ENCODE measurements at places on chromosomes 3 and 15. TPM values are rescaled to one million over a fixed set of nuclear protein-coding genes. Genes with fewer than 3 reads are reported as not detected.

- DNase-seq = no peak
Observed at GRCh38 chr3:192831111-192831644, 86.5 kb downstream of the MB21D2 start.

HIGD2B gene
- total RNA-seq = not detected

DNA sequence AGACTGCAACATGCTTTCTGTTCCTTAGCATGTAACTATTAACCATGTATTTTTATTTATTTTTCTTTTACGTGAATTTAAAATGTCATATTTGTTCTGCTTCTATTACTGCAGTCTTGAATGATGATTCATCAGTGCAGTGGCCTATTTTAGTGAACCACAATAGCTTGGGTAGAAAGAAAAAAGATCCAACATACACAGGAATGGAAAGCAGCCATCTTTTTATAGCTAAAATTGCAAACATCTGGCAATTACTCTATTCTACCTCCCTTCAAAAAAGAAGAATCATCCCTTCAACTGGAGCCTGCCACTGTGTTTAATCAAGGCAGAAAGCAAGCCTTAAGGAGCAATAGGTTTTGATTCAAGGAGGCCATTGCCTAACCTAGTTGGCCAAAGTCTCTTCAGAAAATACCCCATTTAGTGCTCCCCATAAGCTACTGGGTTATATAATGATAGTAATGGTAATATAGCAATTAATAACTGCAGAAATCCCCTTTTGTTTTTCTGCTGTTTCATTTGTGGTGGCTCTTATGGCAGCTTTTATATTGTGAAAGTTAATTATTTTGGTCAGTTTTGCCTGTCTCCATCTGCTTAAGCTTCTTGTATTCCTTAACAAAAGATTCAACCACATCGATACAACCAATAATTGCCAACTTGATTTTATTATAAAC, 267.3 kb downstream of the LPP start:
- DNase-seq = no peak

DNA sequence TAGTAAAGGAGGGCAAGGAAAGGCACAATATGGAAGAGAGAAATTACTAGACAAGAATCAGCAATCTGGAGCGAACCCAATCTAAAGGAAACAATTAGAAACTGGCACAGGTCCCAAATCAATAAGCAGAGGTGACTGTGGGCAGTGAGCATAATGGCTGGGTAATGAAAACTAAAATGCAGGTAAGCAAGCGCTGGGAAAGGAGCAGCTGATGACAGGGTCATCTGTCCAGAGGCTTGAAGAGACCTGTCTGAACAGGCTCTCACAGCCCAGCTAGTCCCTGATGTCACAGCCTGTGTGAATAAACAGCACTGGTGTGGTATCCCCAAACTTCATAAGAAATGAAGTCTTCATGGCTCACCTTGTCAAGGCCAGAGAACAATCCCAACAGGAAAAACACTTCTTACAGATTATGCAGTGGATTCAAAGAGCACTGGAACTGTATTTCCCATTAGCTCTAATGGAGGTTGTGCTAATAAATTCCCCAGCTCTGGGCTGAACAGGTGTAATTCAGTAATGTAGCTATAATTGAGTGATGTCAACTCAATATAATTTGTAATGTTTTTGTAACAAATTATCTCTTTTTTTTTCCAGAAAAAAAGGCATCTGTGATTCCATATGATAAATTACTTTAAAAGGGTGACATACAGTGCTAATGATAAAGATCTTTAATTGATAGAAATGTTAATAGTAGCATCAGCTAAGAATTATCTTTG, 197.3 kb downstream of the FHIT start:
- DNase-seq = no peak

GABRA5 gene
- total RNA-seq = 0.85 TPM

DNA sequence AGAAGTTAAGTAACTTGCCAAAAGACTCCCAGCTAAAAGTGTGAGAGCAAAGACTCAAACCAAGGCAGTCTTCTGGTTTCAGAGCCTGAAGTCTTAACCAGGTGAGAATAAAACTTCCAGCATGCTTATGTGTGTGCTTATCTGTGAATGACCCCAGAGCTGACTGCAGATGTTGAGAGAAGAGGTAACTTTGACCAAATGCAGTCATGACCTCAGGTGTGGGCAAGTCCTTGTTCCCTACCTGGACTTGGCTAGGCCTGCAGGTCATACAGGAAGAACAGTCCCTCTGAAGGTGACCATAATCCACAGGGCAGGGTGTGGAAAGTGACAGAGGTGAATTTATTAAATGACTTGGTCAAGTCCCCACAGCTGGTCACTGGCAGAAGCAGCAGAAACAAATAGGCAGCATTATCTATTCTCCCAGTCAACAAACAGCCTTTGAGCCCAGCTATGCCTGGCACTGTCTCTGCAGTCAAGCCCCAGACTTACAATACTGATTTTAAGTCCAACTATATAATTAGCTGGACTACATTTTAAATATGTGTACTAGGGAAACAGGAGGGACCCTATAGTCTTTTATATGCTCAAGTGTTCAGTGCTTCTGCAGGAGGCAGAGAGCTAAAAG, 3.0 kb upstream of the CPEB1 start:
- DNase-seq = no peak

CPLX3 gene
- not detected for total RNA-seq

DNA sequence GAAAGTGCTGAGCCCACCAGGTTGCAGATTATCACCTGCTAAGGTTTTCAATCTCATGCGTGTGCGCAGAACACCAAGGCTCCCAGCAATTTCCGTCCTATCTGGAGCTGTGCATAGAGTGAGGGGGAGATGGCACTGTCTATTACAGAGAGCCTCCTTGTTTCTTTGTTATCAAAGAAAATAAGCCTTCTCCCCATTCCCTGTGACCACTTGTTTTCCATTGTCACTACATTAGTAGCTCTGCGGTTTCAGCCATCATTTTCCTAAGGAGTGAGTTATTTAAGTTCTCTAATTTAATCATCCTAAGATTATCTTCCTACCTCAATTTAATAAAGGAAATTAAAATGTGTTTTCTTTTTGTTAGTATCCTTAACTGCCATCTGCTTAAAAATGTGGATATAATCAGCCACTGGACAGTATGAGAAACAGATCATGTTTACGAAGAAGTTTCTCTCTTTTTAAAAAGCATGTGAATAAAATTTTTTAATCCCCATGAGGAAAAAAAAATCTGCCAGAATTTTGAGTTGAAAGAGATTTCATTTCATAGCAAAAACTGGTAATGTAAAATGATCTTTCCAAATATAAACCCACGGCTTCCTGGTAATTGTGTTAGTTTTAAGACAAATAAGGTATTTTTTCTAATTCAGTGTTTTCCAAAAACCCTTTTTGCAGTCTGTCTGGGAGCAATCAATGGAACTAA, 172.3 kb upstream of the UBE2E1 start:
- DNase-seq = no peak

MORC1 gene
- 0.90 TPM for total RNA-seq

DNA sequence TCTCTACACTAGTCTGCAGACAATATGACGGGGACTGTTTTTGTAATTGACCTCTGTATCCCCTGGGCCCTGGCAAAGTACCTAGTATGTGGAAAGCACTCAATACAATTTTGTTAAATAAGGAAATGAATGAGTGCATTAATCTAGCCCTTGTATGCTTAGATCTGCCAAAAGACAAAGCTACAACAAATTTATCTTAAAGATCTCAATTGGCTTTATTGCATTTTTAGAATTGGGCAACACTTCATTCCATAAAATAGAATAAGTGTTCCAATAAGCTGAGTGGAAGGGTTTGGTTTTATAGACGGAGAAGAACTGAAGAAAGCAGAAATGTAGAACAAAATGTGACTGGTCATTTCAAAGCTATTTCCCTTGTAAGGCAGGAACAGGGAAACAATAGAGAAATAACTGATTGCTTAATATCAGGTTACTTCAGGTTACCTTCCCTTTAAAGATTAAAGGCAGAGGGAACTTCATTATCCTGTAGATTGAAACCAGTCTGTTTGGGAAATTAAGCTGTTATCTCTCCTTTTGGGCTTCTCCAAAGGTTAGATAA, 108.3 kb upstream of the MME start:
- no peak for DNase-seq

GRCh38 chr15:85048430-85048829, 66.8 kb downstream of the PDE8A start:
- no peak for DNase-seq

DNA sequence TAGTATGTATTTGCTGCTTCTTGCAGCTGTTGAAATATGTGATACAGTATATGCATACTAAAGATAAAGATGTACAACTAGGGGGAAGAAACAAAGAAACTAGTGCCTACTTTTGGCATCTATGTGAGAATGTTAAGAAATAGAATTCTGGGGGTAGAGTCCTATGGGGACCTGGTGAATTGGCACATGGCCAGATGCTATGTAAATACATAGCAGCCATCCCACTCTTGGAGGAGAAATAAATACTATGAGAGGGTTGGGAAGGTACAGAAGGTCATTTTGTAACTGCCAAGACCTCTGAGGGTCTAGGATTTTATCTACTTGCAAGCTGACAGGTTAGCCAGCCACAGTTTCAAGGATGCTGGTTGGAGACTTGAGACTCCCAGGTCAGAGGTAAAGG, 298.3 kb upstream of the TBL1XR1 start:
- no peak for DNase-seq

- DNase-seq = no peak
Observed at GRCh38 chr3:195401943-195402342, 40.9 kb downstream of the ACAP2 start.

- no peak for DNase-seq
Observed at GRCh38 chr3:98462901-98463300, at the start of gene OR5K1. OR5K1 (plus strand) TSS chr3:98463201; CDS start chr3:98469577, 6,376 bp downstream.

DNA sequence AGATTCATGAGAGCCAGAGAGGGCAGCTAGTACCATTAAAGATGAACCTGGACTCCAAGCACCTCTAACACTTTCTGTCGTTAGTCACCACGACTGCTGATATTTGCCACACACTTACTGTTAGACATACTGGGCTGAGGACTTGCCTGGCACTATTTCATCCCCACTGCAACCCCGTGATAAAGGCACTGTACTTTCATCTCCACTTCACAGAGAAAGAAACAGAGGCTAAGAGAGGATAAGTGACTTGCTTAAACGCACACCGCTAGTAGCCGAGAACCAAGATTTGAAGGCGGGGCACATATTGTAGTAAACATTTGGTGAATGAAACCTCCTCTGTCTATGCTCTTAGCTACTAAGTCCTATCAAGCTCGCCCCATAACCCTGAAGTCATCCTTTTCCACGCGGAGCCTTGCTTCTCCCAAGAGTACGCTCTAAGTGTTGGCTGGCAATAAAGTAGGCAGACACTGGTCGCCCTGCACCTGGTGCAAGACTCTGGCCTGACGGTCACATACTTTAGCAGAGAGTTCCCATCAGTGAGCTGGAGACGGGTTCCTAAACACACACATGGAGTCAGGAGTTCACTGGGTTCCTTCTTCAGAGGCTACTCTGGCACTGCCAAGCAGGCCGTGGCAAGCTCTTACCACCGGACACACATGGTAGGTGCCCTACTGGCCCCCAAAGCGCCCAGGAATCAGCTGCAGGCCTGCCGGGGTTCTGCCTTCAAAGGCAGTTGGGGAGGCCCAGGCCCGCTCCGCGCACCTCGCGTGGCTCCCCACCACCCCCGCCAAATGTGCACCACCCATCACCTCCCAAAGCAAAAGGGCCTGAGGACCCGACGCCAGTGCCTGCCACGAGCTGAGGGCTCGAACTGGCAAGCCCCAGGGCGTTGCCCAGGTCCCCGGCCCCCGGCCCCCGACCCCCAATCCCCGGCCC, 951 bp downstream of the POMGNT2 start:
- DNase-seq = no peak

DNA sequence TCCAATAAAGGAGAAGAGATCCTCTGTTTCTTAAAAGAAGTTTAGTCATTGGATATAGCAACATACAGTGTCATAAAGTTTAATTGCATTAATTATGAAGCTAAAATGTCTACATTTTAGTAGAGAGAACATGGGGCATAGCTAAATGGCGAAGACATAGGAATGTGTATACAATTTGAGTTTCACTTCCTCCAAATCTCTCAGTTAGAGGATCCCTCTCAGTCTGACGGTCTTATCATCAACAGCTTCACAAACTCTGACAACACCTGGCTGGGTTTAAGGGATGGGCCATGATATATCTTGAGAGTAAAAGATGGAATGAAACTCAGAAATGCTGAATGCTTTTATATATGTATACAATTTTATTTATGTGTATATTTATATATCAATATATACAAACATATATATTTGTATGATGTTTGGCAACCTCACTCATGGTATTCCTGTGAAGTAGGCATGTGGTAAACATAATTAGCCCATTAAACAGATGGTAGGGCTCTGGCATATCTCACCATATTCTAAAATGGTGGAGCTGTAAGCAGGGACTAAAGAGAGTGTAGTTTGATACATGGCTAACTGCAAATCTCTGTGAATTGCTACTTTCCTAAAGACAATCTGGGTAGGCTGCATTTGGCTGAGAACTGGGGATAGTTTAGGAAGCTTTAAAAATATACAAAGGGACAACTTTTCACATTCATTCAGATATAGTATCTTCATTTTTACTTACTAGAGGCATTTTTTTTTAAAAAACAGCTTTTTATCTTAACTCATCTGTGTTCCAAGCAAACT, 111.6 kb downstream of the TIGIT start:
- DNase-seq = no peak

- DNase-seq = peak; percentile 6
Observed at GRCh38 chr3:21273259-21274025, 477.6 kb downstream of the ZNF385D start.

DNA sequence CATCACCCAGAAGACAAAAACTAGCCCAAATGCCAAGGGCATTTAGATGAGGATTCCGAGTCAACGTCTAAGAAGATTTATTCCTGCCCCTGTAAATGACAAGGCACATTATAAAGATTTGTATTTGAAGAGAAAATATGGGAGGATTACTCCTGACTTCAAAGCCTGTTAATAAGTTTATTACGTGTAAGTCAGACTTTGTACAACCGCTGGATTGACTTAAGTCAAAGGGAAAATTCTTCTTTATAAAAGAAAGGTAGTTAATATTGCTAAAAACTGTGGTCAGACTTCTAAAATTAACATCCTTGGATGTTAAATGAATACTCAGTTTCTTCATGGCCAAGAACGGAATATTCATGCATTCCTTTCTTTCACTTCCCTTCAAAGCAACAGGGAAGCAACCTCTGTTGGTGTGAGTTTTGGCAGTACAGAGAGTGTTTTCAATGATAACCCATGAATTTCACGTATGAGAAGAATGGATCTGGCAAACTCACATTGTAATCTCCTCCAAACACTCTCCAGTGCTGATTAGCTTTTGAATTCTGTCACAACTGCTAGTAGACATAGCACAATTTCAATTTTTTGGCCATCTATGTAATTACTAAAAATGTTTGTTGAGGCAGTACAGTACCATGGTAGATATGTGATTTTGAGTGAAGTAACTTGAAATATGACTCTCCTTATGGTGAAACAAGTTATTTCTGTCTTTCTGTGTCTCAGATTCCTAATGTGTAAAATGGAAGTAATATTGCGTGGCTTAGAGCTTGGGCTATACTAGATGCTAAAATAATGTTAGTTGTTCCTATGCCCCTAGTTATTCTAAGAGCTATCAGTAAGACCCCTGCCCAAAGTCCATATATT, 62.0 kb downstream of the PLD1 start:
- DNase-seq = no peak

GRCh38 chr3:26236531-26236930, 386.0 kb upstream of the LRRC3B start:
- no peak for DNase-seq

GRCh38 chr15:58407778-58408177, 24.0 kb upstream of the LIPC start:
- no peak for DNase-seq

- no peak for DNase-seq
Observed at GRCh38 chr3:15693355-15693754, 91.8 kb downstream of the BTD start.

NISCH gene
- total RNA-seq = 83.6 TPM

Data from urinary bladder (tissue), 4 donors.